ENCODE measurements at places on chromosomes 3 and 15. TPM values are rescaled to one million over a fixed set of nuclear protein-coding genes. Genes with fewer than 3 reads are reported as not detected.

The MYRIP gene
- 0.89 TPM for polyA plus RNA-seq

The EFCAB12 gene
- 0.13 TPM for polyA plus RNA-seq

The MAP6D1 gene
- 41.3 TPM for polyA plus RNA-seq

The GOLGA8T gene
- not detected for polyA plus RNA-seq

DNA sequence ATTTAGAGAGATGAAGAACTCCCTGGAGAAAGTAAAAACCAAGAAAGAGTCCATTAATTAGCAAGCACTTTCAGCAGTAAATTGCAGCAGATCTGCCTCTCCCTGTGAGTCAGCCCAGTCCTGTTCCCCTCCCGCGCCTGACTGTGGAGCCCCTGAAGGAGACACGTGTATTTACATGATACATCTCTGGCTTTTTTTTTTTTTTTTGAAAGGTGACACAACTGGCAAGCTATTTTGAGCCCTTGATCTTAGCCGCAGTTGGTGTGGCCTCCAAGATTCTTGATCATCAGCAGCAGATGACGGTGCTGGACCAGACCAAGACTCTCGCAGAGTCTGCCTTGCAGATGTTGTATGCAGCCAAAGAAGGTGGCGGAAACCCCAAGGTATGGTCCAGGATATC, 271.8 kb upstream of the TPM1 start:
- no peak for DNase-seq

DNA sequence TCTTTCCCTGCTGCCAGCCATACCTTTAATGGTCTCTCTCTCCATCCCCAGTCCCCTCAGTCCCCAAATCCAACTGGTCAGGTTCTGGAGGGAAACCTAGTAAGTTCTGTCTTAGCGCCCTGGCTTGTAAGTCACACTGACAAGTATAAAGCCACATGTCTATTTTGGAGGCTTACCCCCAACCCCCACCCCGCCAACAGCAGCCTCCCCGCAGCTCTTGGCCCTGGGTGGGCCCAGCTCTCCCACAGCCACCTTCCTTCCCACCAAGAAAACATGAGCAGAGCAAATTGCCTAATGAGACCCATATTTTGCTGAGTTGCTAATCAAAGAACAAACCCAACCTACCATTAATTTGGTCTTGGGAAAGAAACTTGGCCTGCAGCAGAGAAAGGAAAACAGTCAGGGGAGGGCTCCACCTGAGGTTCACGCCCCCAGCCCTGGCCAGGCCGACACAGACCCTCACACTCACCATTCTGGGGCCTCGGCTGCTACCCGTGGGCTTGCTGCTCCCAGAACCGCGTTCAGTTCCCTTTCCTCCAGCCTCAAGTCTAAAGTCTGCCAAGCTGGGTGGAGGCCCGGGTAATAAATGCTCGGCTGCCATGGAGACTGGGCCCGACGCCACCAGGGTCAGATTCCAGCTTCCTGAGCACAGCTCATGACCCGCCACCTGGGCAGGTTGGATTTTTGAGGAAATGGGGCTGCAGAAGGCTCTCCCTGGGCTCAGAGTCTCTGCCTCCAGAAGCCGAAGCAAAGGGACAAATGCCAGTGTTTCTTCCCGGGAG, at the start of gene CALML4:
CALML4 (minus strand) TSS at position 557 of the 782 bp plus-strand sequence; CDS start at position 472, 85 bp downstream.
- no peak for DNase-seq

DNA sequence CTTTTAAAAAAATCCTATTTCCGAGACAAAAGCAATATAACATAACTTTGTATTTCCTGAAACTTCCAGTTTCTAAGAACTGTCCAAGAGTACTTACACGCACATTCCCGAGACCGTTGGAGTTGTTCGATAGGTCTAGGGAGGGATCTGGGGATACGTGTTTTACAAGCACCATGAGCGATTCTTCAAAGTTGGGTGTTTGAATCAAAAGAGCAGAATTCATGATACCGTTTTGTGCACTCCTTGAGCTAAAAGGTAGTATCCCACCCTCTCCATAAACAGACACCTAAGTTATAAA, 700 bp upstream of the EDEM1 start:
- DNase-seq, result no peak

GRCh38 chr15:66169023-66169422, 84.5 kb downstream of the MEGF11 start:
- DNase-seq, result no peak

GRCh38 chr3:184662187-184662586, 49.7 kb downstream of the MAGEF1 start:
- no peak for DNase-seq

DNA sequence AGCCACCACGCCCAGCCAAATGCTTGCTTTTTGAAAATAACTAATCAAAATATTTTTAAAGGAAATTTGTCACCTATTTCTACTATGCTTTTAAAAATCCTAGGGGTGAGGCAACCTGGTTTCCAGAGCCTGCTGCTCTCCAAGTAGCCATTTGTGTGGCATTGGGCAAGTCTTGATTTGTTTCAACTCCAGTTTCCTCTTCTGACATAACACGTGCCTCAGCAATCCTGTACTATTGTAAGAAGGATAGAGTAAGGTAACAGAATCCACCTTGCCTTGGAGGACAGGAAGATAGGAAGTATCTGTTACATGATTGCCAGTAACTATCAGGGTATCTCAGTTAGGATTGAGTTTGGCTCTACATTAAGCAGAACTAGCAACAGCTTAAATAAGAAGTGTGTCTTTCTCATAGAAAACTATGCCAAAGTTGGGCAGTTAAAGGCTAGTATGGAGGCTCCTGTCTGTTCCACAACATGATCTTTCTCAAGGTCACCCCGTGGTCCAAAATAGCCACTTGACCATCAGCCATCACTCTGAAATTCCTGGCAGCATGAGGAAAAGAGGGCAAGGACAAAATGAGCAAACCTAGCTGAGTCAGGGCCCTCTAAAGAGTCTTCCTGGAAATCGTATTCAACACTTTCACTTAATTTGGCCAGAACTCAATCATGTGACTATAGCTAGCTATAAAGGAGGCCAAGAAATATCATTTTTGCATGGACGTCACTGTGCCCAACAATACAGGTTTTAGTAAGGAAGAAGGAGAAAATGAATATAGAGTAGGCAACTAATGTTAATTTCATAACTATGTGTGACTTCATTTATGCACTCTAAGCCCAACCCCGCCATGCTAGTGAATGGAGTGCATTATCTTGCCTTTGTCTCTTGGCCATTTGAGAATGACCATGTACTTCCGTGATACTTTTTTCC, 66.1 kb downstream of the HMG20A start:
- no peak for DNase-seq

DNA sequence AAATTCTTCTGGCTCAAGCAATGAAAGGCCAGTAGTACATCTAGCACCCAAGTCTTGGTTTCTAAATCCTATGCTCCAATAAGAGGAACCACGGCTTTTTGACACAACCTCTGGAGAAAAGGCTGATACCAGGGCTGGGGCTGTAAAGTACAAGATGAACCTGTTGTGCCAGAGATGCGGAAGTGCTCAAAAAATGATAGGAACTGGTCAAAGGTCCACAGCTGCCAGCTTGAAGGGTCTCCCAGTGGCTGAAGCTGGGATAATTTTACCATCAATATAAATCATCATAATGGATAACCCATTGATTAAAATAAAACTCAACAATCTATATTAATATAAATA, 558 bp upstream of the NCEH1 start:
- no peak for DNase-seq

- DNase-seq, result no peak
Observed at GRCh38 chr15:58947179-58947578, 13.7 kb upstream of the SLTM start.

DNA sequence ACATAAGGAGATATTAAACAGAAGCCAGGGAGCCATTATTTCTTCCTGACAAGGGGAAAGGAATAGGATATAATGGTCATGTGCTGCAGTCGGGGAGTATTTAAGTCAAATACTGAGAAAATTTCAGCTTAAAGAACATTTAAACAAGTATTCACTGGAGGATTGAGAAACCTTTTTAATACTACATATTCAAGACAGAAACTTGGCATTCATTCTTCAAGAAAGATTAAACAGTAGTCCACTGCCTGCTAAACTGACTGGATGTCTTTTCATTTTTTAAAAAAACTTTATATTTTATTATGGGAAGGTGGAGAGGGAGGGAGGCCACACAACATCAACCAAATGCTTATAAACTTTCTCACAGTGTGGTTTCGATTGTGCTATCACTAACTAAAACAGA, 107.4 kb upstream of the CBLB start:
- no peak for DNase-seq

GRCh38 chr3:7241584-7242302, 380.8 kb downstream of the GRM7 start:
- no peak for DNase-seq

DNA sequence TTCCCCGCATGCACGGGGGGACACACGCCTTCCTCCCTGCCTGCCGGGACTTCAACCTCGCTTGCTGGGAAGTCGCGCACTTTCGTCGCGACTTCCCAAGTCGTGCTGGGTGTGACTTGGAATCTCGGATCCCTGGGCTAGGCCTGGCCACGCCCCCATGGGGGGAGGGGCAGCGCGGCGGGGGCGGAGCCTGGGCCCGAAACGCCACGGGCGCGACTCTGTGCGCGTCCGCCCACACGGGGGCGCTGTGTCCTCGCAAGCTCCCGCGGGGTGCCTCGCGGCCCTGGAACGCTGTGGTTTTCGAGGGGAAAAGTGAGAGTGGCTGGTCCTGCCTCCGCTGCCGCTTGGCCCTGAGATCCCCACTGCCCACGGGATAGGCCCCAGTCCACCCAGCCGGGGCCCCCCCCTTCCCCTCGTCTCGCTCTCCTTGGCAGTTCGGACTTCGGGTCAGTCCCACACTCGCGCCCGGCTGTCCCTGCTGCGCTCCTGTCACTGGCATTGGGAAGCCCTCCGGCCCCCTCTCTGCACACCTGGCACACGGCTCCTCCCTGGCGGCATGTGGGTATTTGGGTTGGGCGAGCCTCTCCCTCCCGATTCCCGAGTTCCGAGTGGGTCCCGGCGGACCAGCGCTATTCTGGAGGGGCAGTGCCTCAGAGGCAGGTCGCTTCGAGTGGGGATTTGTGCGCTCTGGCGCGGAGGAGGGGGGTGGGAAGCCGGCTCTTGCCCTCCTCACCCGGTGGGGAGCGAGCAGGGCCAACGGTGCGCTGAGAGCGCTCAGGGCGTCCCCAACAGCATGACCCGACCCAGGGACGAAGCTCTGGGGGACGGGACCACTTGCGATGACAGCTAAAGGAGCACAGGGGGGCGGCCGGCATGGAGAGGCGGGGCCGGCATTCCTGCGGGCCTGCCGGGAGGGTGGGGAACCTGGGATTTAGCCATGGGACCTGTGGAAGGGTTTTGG, 23.6 kb downstream of the SEC61A1 start:
- DNase-seq, result peak; percentile 50

- no peak for DNase-seq
Observed at GRCh38 chr3:171000281-171000680, 26.2 kb downstream of the SLC2A2 start.

DNA sequence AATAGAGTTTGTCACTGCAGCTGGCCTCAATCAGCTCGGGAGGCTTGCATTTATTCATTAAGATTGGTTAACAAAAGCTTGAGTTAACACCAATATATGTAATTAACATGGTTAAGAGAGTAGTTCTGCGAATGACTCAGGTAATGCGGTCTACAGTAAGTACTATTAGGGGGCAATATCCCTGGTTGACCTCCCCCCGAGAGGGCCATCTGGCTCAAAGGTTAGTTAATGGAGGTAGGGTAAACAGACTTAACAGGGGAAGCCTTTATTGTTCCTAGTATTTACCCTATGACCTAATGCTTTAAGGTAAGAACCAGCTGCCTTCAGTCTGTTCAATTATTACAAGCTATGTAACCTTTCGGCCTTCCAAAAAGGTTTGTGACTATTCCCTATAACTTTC, 403.3 kb upstream of the SGO1 start:
- DNase-seq, result no peak

GRCh38 chr3:53812434-53812833, 33.8 kb downstream of the CHDH start:
- DNase-seq, result no peak

DNA sequence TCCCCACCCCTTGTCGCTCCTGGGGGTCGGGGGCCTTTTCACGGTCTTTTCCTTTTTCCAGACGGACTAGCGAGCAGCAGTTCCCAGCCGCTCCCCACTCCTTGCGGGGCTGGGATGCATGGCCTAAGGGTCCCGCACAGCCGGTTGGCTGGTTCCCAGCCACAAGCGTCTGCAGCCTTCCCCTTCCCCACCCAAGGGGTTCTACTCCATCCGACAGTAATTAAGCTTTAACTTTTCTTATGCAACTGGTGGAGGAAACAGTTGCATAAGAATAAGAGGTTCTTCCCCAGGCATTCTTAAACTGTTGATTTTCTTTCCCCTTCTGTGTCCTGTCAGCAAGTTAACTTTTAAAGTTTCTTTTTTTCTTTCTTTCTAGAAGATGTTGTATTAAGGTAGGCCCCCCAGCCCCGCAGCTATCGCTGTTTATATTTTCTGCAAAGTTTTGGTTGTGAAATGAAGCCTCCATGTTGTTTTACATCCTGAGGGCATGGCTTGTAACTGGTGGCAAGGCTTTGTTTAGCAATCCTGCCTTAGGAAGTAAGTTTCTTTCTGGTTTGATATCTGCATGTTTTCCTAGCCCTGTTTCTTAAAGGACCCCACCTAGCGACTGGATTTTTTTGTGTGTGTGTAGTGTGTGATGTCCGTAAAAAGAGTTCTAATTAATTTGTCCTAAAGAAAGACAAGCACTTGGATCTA, 207.5 kb downstream of the ZNF385D start:
- DNase-seq, result no peak

- no peak for DNase-seq
Observed at GRCh38 chr3:55797084-55797483, 310.0 kb upstream of the WNT5A start.

DNA sequence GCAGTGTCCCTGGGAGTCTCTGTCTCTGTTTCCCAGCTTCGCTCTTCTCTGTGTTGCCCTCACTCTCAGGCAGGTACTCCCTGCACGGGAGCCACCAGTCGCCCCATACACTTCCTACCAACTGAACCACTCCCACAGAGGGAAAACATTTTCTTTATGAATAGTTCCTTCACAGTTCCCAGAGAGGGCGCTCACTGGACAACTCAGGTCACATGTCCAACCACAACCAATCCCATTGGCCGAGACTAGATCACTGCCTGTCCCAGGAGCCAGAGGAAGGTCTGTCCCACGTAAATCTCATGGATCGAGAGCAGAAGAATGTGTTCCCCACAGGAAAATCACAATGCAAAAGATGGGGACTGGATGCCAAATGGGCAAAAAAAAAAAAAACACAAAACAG, 26.1 kb downstream of the GRK7 start:
- DNase-seq, result no peak

GRCh38 chr3:129950318-129951046, 24.0 kb upstream of the TRH start:
- no peak for DNase-seq

DNA sequence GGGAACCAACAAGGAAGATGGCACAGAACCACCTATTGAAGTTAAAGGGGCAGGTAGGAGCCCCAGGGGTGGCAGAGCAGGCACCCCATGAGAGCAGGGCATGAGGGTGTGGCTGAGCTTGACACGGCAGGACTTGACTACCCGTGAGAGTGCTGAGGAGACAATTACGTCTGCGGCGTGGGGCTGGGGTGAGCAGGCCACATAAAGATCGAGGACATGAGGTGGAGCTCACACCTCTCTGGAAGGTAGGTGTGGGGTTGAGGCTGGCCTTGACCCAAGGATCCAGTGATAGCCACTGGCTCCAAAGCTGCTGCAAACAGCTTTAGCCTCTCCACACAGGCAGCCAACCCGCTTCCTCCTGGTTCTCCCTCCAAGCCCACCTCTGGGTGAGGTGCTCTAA, 64.5 kb downstream of the PCSK6 start:
- no peak for DNase-seq

All from forelimb muscle (tissue), 1 donor.